ENCODE measurements at places on chromosomes 12 and 14.

DNA sequence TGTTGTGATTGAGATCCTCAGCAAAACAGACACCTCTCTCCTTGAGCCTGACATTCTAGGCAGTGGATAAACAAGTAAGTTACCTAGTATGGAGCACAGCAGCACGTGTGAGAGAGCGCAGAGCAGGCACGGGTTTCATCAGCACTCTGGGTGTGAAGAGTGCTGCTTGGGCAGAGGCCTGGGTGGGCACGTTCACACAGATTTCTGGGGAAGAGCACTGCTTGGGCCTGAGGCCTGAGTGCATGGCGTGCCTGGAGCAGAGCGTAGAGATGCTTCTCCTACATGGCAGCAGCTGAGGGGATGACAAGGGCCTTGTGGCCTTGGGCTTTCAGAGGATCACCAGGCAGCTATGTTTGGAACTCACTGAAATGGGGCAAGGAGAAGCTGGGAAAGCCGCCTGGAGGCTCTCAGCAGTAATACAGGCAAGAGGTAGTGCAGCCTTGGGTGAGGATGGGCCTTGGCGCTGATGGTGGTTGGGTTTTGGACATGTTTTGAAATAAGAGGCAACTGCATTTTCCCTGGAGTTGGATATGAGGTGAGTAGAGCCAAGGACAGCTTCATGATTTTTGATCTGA, 17.6 kb downstream of the CKB start:
- no peak for DNase-seq

GRCh38 chr12:130761537-130762318, 45.6 kb upstream of the RIMBP2 start:
- peak; percentile 73 for DNase-seq

- no peak for DNase-seq
Observed at GRCh38 chr14:55092341-55092740, 36.7 kb upstream of the LGALS3 start.

DNA sequence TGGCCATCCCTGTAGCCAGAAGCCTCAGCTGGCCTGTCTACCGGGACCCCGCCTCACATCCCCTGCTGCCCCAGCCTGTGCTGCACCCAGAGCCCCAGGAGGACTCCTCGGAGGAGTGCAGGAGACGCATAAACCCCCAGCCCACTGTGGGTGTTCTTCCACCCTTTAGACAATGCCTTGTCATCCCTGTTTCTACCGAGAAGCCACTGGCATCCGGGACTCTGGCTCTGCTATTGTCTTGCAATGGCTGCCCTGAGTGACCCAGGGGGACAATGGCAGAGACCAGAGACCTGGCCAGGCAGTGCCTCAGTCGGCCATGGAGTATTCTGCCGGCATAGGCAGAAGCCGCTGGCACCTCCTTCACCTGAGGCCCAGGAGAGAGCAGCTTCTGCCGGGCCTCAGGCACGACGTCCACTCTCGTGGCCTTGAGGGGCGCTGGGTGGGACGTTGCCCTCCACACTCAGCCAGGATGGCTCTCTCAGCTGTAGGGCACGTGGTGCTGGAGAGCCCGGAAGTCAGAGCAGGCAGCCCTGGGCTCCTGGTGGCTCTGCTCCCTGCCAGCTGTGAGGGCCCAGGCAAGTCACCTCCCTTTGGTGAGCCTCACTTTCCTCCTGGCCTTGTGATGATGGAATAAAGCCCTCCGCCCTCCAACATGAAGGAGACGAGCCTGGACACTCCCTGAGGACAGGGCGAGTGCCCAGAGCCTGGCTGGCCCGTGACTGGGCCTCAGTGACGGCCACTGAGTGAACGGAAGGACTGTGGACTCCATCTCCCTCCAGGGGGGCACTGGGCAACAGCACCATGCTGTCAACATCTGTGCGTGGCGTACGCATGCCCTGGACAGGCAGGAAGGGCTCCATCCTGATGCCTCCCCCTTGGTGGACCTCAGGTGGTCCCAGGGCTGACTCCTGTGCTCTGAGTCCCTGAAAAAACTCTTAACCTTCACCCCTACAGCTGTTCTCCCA, 41.0 kb downstream of the TRAFD1 start:
- no peak for DNase-seq

DNA sequence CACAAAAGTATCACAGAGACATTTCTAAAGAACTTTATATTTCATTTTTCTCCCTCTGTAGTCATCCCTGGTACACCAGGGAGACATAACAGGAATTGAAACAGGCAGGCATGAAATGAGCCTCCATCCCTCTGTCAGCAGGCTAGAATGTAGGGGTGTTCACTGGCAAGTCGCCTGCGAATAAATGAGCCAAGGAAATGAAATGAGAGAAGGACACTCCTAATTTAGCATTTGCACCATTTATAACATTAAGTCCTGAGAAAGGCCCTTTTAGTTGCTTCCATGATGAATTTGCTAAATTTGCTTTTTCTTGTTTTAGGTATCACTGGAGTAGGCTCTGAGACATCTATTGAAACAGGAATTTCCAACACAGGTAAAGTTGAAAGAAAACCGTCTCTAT, 192.4 kb upstream of the CNTN1 start:
- no peak for DNase-seq

- no peak for DNase-seq
Observed at GRCh38 chr14:89351516-89352404, 65.3 kb downstream of the FOXN3 start.

GRCh38 chr12:124434354-124434753, 133.1 kb downstream of the NCOR2 start:
- DNase-seq: no peak

DNA sequence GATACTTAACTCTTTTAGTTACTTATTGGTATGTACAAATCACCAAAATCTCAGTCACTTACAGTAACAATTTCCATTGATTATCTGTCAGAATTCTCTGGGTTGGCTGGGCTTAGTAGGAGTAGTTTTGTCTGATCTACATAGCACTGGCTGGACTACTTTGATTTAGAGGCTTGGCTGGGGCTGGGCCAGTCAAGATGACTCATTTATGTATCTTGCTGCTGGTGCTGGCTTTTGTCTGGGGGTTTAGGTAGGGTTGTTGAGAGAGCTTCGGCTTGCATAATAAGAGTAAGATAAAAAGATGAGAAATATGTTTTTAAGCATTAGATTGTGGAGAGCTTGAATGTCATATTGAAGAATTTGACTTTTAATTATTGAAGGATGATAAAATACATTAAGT, 1093.7 kb downstream of the SLC6A15 start:
- DNase-seq: no peak

GRCh38 chr14:32934073-32934880, 4.4 kb upstream of the NPAS3 start:
- no peak for DNase-seq

- DNase-seq: no peak
Observed at GRCh38 chr14:86912709-86913108, 1080.3 kb downstream of the GALC start.

GRCh38 chr14:100268591-100269207, 29.8 kb downstream of the YY1 start:
- DNase-seq: no peak

DNA sequence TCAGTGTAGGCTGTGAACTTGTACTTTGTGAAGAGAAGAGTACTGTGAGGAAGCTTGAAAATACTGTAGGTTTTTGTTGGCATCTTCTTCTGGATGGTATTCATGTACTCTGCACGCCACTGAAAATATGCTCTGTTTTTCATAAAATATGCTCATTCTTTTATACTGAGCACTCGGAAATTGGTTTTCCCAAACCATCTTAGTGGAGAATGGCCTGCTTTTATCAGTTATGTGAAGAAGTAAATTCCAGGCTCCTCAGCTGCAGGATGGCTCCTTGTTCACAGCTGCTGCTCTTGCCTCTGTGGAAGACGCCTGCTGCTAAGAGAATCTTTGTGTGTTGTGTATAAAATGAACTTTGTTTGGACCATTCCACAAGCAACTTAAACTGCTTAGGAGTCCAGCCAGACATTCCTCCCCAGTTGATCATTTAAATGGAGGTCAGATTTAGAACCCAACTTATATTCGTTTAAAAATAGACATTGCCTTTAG, 443.5 kb upstream of the RGS6 start:
- DNase-seq: no peak

DNA sequence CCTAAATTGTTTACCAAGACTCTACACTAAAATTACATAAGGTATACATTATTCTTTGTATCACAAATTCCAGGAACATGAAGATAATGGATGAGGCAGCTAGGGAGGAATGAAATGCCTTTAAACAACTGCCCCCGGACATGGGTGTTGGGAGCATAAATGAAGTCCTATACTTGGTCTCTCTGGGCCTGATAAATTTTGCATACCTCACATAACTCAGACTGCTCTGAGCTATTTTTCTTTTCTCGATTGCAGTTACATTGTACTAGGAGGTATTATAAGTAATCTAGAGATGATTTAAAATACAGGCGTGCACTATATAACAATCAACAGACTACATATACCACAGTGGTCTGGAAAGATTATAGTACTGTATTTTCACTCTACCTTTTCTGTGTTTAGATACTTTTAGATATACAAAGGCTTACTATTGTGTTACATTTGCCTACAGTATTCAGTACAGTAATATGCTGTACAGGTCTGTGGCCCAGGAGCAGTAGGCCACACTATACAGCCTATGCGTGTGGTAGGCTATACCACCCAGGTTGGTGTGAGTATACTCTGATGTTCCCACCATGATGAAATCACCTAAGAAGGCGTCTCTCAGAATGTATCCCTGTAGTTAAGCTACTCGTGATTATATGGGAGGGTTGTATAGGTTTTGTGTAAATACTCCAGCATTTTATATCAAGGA, 14.3 kb downstream of the FNTB start:
- DNase-seq: no peak

DNA sequence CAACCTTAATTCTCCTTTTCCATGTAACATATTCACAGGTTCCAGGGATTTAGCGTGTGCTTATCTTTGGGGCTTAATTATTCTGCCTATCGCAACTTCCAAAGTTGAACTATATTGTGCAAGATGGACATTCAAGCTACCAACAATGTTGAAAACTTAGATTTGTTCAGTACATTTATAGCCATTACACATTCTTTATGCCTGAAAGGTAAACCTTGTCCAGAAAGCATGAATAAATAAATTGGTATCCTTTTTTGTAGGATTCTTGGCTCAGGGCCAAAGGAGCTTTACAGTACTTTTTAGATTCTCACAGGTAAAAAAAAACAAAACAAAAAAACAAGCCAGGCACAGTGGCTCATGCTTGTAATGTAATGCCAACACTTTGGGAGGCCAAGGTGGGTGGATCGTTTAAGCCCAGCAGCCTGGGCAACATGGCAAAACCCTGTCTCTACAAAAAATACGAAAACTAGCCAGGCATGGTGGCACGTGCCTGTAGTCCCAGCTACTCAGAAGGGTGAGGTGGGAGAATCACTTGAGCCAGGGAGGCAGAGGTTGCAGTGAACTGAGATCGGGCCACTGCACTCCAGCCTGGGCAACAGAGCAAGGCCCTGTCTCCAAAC, 3.3 kb downstream of the C12orf56 start:
- DNase-seq: no peak

DNA sequence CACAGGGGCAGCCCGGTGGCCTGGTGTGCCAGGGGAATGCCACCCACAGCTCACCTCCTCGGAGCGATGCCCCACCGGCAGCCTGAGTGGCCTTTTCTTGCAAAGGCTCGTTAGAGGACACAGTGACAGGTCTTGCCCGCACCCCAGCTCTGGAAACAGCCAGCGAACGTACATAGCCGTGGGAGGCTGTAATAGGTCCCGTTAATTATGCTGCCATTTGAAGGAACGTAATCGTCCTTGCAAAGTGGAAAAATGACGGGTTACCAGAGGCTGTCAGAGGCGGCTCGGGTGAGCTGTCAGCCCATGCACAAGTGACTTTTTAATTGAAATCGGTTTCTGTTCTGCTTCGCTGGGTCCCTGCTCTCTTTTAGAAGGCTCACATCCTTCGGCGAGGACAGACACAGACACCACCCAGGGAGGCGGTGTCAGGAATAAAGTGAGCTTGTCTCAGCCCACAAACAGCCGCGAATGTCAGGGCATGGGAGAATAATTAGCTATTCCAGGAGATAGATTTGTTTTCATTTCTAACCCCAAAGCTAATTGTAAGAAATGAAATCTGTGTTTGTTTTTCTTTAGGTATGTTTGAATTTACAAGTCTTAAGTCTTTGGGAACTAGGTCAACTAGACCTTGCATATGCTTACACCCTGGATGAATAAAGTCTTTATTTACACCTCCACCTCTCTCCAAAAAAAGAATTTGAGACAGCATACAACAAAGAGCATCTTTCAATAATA, 77.2 kb upstream of the RFLNA start:
- DNase-seq: no peak

GRCh38 chr14:91706996-91707395, 24.9 kb downstream of the CATSPERB start:
- DNase-seq: no peak

DNA sequence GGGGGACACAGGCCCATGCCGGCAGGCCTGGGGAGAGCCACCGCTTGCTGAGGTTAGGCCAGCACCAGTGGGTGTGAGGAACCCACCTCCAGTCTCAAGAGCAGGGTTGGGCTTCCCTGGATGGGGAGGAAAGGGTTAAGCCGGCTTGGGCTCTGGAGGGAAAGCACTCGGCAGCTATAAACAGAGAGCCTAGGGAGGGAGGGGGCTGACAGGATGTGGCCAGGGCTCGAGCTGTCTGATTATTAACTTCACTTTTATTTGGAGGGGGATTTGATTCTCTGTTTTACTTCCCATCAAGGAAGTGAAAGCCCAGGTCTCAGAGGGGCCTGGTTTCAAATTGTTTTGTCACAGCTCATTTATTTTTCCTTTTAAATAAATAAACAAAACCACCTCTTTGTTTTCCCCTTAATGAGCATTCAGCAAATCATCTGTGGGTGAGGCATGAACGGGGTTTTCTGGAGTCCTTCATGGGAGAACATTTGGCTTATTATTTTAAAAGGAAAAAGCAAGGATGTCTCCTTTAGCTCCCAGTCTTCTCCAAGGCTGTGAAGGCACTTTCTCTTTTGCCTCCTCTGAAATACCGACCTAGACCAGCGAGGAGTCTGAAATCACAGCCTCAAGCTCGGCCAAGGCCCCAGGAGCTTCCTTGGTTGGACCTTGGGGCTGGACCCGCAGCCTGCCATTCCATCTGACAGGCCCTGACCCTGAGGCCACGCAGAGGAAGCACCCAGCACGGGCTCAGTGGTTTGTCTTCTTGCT, 21.9 kb upstream of the ZFP36L1 start:
- DNase-seq: peak; percentile 71

- no peak for DNase-seq
Observed at GRCh38 chr12:69254046-69254445, 14.7 kb downstream of the CPSF6 start.

DNA sequence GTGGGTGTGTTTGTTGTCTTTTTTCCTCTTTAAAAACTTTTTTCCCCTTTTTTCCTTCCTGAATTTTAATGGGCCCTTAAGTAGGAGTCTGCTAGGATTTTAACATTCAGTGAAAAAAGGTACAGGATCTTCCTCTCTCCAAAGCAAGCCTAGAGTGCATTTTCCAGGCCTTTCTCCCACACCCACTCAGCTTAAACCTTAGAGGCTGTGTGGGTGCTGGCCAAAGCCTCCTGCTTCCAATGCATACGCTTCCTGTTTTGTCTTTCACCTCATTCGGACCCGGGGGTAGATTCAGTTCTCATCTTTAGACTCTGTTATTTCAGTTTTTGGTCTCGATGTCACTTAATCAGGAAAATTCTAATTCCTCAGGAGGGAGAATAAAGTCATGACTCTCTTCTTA, 51.2 kb downstream of the TMEM30B start:
- DNase-seq: no peak

GRCh38 chr12:4959381-4959780, 49.7 kb downstream of the KCNA1 start:
- DNase-seq: no peak

Data from stimulated activated CD4-positive, alpha-beta T cell treated with anti-CD3 and anti-CD28 coated beads, Interleukin-15, amount 100 ng/mL, for 24 hours (primary cell).